ENCODE measurements at places on chromosomes 12 and 14. TPM values are rescaled to one million over a fixed set of nuclear protein-coding genes. Genes with fewer than 3 reads are reported as not detected.

GRCh38 chr12:133130808-133131128, 341 bp downstream of the ZNF10 start:
- peaks cover 27% of the 10 kb centered on the region for H3K4me1 ChIP-seq
- DNase-seq, result no peak
- peaks cover 68% of the 10 kb centered on the region for H3K36me3 ChIP-seq

DNA sequence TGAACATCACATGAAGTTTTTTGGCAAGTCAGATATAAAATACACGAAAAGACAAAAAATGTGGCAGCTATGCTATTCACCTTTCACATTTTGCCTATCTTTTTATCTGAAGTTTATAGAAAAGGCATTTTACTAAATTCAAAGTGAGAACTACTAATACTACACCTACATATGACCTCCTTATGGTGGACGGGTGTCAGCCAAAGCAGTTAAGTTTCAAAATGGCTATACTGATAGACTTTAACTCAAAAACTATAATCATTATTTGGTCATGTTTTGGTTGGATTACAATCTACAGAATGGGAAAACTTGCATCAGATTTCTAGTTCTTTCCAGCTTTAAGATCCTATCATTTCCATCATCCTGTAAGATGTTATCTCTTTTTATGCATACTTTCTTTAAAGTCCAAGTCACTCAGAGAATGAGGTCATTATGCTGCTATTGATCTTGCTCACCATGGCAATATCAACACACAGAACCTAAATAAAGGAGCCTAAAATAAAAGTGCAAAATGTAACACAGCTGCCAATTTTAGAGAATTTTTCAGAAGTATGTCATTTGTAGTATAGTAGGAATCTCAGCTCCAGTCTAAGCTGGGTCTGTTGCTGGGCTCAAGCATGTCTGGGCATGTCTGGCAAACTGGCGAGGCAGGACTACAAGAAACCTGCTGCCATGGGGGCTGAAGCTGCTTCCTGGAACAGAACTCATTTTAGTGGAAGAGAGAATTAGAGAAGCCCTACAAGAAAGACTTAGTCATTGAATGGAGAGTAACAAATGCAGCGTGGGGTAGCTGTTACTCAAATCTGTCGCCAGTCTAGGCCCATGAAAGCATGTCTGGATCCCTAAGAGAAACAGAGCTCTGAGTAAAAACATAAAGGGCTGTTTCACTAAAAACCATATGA, 7.6 kb upstream of the AEBP2 start:
- no peaks in the 10 kb centered on the region for H3K27me3 ChIP-seq
- H3K4me3 ChIP-seq, result peak overlapping the region; percentile 35
- peak overlapping the region; percentile 97 for H3K27ac ChIP-seq
- H3K4me1 ChIP-seq, result peaks cover 64% of the 10 kb centered on the region

- H3K4me3 ChIP-seq, result no peak overlapping the region
- no peaks in the 10 kb centered on the region for H3K27me3 ChIP-seq
- no peak overlapping the region for H3K27ac ChIP-seq
- no peak for DNase-seq
Measured at GRCh38 chr12:93533310-93533709, 39.2 kb upstream of the SOCS2 start.

DNA sequence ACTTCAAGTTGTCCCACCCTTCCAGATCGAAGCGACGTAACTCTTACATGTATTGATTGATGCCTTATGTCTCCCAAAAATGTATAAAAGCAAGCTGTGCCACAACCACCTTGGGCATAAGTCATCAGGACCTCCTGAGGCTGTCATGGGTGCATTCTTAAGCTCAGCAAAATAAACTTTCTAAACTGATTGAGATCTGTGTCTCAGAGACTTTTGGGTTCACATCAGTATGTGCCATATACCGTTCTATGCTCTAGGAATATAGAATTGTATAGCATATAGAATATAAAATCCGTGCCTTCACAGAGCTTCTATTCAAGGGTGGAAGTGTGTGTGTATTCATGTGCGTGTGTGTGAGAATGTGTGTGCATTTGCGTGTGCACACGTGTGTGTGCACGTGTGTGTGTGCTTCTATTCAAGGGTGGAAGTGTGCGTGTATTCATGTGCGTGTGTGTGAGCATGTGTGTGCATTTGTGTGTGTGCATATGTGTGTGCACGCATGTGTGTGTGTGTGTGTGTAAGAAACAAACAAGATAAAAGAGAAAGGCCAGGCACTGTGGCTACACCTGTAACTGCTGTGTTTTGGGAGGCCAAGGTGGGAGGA, 11.5 kb upstream of the STX2 start:
- H3K4me1 ChIP-seq, result no peaks in the 10 kb centered on the region
- H3K27me3 ChIP-seq, result peaks cover 6% of the 10 kb centered on the region
- no peaks in the 10 kb centered on the region for H3K36me3 ChIP-seq
- no peak overlapping the region for H3K27ac ChIP-seq
- H3K4me3 ChIP-seq, result no peak overlapping the region

DNA sequence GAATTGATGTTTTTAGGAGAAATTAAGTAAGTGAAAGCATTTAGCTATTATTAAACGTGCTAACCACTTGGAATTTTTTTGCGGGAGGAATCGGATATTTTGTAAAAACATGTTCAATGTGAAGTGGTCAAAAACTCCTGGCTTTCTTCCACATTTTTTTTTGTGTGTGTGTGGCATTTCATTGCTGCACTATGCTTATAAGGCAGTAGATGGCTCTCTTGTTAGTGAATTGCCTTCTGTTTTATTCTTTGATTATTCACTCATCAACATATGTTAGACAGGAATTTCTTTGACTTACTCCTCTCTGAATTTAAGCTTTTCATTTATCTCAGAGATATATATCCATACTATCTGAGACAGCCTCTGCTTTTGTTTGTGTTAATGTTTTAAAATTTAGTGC, 71.3 kb downstream of the DERA start:
- no peak overlapping the region for H3K27ac ChIP-seq
- DNase-seq, result no peak
- H3K36me3 ChIP-seq, result peaks cover 29% of the 10 kb centered on the region

The FGD4 gene
- total RNA-seq, result 0.15 TPM

Data from activated CD4-positive, alpha-beta memory T cell treated with anti-CD3 and anti-CD28 coated beads, Interleukin-2, amount 10 ng/mL, durations not matched to agents 7 days and 5 days (primary cell).